ENCODE measurements at places on chromosomes 6 and 20.

DNA sequence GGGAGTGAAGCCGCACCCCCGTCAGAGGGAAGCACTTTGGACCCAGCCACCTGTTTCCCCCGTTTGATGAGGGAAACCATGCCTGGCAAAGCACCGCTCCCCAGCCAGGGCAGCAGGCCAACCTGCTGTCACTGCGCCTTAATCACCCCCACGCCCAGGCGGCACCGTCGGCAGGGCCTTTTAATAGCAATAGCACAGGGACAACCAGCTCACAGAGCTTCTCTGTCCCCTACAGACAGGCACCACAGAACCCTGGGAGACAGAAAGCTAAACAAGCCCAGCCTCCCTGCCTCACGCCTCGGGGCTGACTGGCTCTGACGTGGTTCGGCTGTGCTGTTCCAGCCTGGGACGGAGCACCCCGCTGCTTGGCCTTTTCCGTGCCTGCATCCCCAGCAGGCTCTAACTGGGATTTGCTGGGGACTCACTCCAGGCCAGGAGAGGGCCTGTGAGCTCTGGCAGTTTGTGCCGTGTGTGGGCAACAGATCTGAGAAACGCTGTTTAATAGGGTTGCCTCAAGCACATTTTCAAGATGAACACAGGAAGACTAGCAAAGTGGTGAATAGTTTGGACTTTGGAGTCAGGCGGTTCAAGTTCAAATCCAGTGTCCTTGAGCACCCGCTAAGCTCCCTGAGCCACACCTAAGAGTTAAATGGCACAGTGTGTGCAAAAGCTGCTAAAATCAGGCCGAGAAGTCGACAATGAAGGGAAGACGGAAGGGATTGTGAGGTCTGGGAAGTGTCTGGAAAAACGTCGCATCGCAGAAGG, 223.8 kb downstream of the NRN1 start:
- DNase-seq = no peak

GRCh38 chr20:64151633-64152530, 12.4 kb upstream of the MYT1 start:
- DNase-seq = no peak

DNA sequence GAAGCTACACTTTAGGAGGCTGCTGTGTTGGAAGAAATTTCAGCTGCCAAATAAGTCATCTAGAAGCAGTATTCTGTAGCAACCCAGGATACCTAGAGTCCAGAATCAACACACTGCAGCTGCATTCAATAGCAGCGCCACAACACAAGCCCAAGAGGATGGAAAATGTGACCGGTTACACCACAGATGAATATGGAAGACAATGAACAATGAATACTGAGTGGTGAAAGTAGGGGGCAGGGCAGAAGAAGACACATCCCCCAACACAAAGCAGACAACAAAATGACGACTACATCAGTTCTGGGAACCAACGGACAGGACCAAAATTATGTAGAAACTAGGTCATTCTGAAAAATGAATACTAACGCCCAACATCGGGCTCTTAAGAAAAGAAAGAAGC, 38.2 kb downstream of the KIF6 start:
- DNase-seq = no peak

DNA sequence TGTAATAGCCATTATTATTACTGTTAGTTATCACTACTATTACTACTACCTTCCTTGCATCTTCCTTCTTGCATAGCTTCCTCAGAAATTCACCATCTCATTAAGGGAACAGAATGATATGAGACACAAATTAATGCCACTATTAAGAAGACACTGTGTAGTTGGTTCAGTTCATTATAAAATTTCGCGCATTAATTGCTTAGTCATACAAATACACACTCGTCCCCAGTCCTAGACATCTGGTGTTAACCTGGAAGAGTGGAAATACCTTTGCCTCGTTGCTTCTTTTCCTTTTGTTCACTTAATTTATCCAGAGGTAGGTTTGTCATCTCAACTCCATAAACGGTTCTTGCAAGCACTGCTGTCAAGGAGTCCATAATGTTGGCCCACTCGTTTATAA, 107.5 kb downstream of the RALGAPA2 start:
- no peak for DNase-seq
